ACHN (cell line): ENCODE measurements at places on chromosomes 6 and 20.

GRCh38 chr20:4471221-4471620 is 250.5 kb upstream of the PRND start:
- DNase-seq: no peak

- DNase-seq: no peak
These were observed 69.9 kb downstream of the SESN1 start for GRCh38 chr6:109024784-109025183.

DNA sequence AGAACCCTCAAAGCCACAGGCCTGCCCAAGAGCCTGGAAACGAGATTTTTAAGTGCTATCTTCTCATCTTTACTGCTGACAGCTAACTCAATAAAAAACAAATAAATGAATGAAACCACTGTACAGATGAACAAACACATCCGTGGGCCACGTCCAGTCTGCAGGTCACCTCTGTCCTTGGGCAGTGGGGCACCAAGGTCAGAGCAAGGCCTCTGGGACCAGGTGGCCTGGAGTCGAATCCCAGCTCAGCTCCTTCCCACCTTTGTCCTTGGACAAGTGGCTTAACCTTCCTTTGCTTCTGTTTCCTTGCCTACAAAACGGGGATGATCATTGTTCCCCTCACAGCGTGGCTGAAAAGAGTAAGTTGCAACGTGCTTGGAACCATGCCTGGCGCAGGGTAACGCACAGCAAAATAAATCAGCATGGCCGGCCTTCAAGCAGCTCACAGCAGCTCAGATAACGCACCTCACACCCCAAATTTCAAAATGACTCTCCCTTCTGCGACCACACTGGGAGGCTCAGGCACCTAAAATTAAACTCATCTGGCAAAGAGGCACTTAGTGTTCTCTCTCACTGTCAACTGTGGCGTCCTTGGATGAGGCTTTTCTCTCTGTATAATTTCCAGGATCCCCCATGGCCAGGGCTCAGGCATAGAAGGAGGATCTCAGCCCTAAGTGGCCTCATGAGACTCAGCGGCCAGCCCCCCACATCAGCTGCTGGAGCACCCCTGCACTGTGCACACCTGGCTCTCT is 35.7 kb downstream of the RRBP1 start:
- no peak for DNase-seq

GRCh38 chr6:100152201-100152600 is 158.2 kb upstream of the MCHR2 start:
- DNase-seq: no peak

- no peak for DNase-seq
These were observed 76.6 kb downstream of the TRERF1 start for GRCh38 chr6:42375007-42375635.

- no peak for DNase-seq
These were observed 64.7 kb upstream of the MTHFD1L start for GRCh38 chr6:150800674-150801314.

- no peak for DNase-seq
These were observed 538.2 kb upstream of the EYS start for GRCh38 chr6:66245231-66245630.

DNA sequence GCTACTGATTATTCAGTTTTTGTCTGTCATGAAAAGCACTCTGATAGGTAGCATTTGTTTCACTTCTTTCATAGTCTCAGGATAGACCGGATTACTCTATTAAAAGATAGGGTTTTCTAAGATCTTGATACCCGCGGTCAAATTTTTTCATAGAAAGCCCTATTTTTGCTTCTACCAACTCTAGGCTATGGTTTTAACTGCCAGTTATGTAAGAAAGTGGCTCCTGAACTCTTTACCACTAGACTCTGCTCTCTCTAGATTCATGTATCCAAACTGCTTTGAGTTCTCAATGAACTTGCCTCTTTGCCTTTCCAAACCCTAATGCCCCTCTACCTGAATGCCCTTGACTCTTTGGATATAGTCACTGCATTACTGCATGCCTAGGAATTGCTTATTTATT is 70.3 kb downstream of the HIVEP1 start:
- DNase-seq: no peak

DNA sequence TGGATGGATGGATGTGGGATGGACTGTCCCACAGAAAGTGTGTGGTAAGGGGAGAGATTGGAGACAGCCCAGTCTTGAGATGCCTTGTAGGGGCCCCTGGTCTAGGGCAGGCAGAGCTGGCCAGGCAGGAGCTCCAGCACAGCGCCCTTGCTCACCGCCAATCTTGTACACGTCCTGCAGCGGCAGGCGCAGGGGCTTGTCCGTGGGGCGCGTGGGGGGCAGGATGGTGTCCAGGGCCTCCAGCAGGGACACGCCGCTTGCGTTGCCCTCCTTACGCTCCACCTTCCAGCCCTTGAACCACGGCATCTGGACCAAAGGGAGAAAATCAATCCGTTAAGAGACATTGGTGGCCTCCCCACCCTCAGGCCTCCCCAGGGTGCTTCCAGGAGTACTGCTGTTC is 5.9 kb downstream of the EEF1A2 start:
- no peak for DNase-seq

DNA sequence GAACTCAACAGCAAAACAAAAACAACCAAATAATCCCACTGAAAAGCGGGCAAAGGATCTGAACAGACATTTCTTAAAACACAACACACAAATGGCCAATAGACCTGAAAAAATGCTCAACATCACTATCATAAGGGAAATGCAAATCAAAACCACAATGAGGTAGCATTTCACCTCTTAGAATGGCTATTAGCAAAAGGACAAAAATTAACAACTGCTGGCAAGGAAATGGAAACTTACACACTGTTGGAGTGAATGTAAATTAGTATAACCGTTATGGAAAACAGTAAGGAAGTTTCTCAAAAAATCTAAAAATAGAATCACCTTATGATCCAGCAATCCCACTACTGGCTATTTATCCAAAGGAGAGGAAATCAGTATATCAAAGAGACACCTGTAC is 20.9 kb downstream of the FAM8A1 start:
- DNase-seq: no peak

GRCh38 chr6:109793792-109794191 is 102.7 kb downstream of the FIG4 start:
- DNase-seq: peak; percentile 87

GRCh38 chr20:49280463-49281058 is 2.7 kb upstream of the ZNFX1 start:
- no peak for DNase-seq

GRCh38 chr6:11968241-11968806 is 43.8 kb upstream of the HIVEP1 start:
- no peak for DNase-seq

GRCh38 chr20:64049878-64050260 is 430 bp upstream of the SOX18 start:
- no peak for DNase-seq

GRCh38 chr6:132130626-132131298 is 179.6 kb upstream of the CCN2 start:
- no peak for DNase-seq

DNA sequence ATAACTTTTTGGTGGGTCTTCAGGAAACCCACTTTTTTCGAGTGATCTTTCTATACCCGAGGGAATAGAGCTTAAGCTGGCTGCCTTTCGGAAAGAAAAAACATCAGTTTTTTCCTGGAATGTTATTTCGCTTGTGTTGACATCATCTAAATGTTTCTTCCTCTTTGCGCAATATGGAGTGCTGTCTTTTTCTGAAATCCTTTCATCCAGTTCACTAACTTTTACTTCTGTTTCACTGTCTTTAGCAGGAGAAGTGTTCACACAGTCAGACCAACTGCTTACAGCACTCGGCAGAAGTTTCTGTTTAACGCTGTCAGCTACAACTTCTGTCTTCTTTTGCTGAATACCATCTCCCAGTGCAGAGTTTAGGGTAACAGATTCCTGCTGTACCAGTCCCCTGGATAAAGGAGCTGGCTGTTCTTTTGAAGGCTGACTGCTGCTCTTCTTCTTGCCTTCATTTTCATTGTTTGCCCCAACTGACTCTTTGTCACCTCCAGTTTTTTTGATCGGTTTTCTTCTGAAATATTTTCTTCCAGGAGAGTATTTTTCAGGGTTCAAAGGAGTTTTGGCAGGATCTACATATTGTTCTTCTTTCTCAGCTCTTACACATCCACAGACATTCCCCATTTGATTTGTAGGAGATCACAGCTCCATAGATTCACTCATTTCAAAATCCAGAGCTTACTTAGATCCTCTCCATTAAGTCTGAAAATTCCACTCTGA is 50.0 kb upstream of the DST start:
- peak; percentile 53 for DNase-seq

- no peak for DNase-seq
These were observed 27.4 kb downstream of the FOXF2 start for GRCh38 chr6:1416820-1417219.

DNA sequence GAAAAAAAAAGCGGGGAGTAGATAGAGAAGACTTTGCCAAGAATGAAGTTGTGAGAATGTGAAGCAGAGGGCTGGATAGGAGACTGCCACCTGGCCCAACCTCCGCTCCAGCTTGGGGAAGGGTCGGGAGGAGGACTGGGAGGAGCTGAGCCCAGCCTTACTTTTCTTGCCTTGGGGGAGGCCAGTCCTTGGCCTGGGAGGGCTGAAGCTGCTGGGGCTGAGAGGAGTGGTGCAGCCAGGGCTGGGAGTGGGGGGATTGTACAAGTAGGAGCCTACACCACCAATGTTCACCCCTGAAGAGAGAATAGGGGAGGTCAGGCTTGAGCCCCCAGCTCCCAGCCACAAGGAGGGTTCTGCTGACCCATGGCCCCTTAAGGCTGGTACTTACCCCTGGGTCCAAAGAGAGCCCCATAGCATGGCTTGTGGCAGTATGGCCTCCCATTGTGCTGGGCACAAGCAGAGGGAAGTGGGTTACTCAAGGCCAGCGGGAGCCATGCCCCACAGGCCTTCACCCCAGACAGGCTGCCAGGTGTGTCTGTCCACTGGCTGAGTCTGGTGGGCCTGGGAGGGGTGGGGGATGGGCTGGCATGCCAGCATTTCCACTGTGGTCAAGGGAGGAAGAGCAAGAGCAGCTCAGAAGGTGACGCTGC is 1.1 kb downstream of the CRIP3 start:
- DNase-seq: no peak

GRCh38 chr20:1171461-1172093 is 13.2 kb downstream of the TMEM74B start:
- DNase-seq: peak; percentile 41

- DNase-seq: peak; percentile 37
These were observed 28.1 kb downstream of the TOX2 start for GRCh38 chr20:43942667-43943285.

- DNase-seq: peak; percentile 28
These were observed 9.1 kb upstream of the MAPK13 start for GRCh38 chr6:36120979-36121786.

GRCh38 chr6:2477666-2478065 is 232.3 kb upstream of the GMDS start:
- no peak for DNase-seq

DNA sequence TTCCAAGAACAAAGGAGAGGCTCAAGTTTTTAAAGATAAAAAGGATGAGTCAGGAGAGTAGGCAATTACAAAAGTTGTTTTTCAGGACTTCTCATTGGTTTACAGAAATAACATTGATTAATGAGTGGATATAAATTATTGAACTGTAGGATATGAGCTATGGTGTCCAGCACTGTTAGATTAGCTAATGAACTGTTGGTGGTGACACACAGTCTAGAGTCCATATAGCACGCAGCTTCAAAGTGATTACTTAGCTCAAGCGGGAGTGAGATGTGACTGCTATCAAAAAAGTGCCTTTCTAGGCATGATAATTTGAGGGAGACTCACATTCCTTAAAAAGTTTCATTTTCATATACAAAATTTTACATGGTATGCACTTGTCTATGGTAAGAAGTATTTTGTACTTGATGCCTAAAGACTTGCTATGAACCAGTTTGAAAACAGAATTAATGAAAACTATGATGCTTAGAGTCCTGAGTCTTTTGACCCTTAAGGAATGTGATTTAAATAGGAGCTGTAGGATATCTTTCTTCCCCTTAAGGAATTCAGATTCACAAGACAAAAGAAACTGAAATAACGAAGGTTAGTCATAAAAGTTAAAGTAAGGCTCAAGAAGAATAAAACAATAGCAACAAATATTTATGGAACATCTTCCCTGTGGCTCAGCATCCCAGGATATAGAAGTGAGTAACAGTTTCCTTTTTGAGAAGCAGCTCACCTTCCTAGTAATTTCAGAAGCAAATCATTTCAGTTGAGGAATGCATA is 22.2 kb upstream of the ADIG start:
- no peak for DNase-seq

DNA sequence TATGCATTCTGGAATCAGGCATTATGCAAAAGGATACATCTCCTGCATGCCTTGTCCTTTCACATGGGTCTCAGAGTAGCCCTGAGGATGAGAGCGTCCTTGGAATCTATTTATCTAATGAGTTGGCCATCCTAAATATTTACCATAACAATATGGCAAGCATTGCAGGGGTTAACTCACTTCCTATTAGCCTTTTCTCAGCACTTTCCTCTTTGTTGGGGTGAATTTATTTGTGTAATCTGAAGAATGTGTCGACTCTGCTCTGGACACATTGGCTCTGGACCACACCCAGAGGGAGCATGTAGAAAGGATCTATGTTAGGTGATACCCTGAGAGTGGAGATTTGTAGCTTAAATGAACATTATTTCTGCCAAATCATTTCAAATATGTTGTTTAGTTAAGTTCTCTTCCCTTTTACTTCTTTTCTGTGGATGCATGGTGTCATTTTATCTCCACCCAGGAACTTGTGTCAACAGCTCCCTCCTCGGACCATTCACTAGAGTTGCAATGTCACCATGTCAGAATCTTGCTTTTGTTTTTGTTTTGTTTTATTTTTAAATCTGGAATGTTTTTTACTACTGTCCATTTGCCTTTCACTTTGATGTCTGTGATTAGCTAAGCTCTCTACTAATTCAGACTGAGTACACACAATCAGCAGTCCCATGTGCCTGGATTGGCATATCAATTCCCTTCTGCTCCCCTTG is 757.0 kb upstream of the MMS22L start:
- peak; percentile 16 for DNase-seq

- DNase-seq: no peak
These were observed 861.2 kb upstream of the EYS start for GRCh38 chr6:66568271-66568670.

- no peak for DNase-seq
These were observed 201.1 kb downstream of the SAMD5 start for GRCh38 chr6:147709396-147710272.

DNA sequence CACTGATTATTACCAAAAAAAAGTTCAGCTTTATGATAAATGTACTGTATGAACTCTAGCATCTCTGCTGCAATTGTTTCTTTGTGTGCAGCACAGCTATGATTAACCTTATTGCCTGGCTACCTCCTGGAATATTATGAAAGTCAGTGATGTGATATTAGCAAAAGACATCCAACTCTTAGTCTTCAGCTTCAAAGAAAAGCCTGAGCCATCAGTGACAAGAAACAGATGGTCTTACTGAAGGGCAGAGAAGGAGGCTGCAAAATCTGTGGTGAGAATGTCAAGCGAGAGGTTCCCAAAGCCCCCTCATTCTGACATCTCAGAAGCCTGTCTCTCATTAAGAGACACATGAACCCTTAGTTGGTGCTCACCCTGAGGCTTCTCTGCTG is 89.4 kb upstream of the TNFAIP3 start:
- DNase-seq: no peak

- DNase-seq: no peak
These were observed 702.7 kb downstream of the EPM2A start for GRCh38 chr6:145032562-145033145.
